ENCODE measurements at places on chromosomes 2 and 18. TPM values are rescaled to one million over a fixed set of nuclear protein-coding genes. Genes with fewer than 3 reads are reported as not detected.

- no peak for DNase-seq
These were observed 25.5 kb downstream of the RMC1 start for GRCh38 chr18:23528580-23529472.

GRCh38 chr2:109337221-109337620, 208.2 kb downstream of the SH3RF3 start:
- no peak for DNase-seq

DNA sequence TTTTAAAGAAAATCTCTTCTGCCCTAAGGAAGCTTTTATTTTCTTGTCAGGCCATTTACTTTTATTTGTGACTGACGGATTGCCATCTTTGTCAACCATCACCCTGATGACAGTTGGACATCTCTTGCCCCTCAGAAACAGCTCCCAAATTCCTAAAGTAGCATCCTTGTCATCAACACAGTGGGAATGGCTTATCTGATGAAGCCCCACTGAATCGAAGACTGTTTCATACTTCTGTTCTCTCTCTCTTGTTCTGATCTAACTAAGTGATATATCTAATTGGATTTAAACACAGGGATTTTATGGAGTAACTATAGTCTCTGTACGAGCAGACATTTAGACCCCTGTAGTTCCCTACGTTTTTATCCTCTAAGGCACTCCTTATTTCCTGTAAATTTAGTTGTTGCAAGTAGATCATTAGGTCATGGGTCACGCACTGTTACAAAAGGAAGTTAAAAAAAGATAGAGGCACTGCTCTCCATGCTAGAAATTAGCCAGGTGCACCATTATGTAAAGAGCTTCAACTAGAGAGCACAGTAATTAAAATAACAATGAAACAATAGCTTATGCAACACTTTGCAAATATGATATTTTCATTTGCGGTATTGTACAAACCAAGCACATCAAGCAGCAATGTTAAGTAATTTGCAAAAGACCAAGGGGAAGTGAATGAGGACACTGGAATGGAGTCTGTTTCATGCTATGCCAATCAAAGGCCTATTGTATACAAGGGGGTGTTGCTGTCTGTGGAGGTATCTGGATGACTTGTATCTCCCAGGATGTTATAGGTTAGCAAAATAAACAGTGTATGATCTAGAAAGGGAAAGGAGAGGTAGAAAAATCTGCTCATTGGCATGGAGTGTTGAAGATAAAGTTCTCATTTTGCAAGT, 284.7 kb downstream of the LRRTM1 start:
- DNase-seq, result no peak

- DNase-seq, result no peak
These were observed 401.4 kb downstream of the ALK start for GRCh38 chr2:29520001-29520400.

DNA sequence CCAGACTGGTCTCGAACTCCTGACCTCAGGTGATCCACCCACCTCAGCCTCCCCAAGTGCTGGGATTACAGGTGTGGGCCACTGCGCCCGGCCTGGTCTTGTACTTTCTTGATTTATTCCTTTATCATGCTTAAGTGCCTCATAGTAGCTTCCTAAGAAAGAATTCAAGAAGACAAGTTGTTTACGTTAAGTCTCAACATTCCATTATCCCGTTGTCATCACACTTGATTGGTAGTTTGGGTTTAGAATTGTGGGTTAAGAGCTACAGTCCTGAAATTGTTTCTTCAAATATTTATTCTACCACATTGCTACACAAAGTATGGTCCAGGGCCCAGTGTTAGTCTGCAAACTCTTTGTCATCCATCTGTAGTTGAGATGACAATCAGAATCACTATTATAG, 194.0 kb downstream of the VWC2L start:
- DNase-seq, result no peak

DNA sequence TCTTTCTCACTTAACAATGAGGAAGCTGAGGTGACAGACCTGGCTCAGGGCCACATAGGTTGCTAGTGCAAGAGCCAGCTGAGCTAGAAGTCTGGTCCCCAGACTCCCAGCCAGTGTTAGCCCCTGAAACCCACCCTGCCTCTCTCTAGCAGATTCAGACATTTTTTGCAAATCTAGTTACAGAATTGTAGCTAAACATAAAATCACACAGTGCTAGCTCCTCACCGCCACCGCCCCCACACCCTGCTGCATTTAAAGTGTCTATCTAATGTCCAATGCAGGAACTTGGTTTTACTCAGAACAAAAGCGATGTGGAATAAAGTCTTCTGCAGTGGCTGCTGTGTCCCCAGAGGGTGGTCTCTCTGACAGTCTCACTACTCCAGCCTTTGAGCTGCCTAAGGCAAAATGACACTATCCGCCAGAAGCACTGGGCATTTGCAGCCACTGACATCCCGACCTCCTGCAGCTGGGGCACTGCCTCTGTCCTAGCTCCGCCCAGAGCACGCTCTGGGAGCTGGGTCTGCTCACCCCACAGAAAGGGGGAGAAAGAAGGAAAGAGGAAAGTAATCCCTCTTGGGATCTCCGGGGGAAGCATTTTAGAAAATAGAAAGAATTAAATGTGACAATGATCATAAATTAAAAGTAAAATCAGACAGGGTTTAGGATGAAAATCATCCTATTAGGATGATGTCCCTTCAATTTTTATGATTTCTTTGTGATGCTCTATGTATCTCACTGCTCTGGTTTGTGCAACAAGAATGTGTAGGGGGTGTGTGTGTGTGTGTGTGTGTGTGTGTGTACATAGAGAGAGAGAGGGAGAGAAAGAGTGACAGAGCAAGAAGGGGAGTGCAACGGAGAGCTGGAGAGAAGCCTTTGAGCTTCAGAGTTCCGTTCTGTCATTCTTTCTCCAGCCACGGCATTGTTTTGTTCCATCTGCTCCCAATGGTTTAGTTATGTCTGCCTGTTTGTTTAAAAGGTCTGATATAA, 50.5 kb upstream of the ST8SIA3 start:
- DNase-seq, result no peak

DNA sequence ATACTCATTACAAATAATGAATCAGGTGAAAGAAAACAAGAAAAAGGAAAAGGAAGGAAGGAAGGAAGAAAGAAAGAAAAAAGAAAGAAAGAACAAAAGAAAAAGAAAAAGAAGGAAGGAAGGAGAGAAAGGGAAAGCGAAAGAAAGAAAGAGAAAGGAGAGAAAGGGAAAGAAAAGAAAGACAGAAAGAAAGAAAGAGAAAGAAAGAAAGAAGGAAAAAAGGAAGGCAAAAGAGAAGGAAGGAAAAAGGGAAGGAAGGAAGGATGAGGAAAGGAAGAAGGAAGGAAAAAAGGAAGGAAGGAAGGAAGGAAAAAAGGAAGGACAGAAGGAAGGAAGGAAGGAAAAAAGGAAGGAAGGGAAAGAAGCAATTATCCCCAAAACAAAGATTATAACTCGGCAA, 1460.4 kb upstream of the PIK3C3 start:
- no peak for DNase-seq

- DNase-seq, result no peak
These were observed 183.8 kb downstream of the DYSF start for GRCh38 chr2:71637168-71637567.

- DNase-seq, result no peak
These were observed 85.6 kb downstream of the MBP start for GRCh38 chr18:77046994-77047393.

DNA sequence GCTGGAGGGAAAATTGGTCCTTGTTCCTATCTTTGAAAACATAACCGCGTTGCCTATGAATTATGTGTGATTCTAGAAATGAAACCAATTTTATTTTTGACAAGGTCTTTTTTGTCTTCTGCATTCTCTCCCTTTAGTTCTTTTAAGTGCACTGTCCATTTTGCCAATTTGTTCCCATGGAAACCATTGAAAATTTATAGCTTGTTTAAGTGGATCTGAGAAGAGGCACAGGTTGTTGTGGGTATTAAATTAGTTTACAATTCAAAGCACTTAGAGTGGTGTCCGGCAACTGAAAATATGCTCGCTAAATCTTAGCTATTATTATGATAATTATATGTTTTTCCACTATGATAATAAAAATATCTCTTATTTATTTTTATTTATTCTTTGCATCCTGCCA, 107.5 kb upstream of the FSHR start:
- DNase-seq, result no peak

- DNase-seq, result no peak
These were observed 120.2 kb downstream of the MEIS1 start for GRCh38 chr2:66555091-66555490.

- DNase-seq, result no peak
These were observed 18.7 kb upstream of the RAPH1 start for GRCh38 chr2:203553784-203554183.

DNA sequence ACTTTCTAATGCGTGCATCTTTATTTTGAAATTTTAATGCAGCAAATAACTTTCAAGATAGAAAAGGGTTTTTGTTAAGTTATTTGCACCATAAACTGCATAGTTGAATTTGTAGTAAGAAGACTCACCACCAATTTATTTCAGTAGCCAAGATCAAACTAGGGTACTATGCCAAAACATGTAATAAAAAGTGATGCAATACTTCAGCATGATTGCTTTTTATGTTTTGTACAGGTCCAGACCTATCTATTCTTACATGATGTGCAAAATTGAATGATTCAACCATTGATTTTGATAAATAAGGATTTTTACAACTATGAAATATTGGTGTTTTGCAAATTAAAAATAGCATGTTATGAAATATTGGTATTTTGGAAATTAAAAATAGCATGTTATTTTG, 26.7 kb downstream of the AGPS start:
- no peak for DNase-seq

GRCh38 chr2:79009388-79009787, 16.1 kb upstream of the REG3G start:
- DNase-seq, result no peak

- DNase-seq, result no peak
These were observed 155.3 kb upstream of the MYO3B start for GRCh38 chr2:170022692-170023091.

- DNase-seq, result no peak
These were observed 38.0 kb downstream of the KYNU start for GRCh38 chr2:142915502-142915901.

DNA sequence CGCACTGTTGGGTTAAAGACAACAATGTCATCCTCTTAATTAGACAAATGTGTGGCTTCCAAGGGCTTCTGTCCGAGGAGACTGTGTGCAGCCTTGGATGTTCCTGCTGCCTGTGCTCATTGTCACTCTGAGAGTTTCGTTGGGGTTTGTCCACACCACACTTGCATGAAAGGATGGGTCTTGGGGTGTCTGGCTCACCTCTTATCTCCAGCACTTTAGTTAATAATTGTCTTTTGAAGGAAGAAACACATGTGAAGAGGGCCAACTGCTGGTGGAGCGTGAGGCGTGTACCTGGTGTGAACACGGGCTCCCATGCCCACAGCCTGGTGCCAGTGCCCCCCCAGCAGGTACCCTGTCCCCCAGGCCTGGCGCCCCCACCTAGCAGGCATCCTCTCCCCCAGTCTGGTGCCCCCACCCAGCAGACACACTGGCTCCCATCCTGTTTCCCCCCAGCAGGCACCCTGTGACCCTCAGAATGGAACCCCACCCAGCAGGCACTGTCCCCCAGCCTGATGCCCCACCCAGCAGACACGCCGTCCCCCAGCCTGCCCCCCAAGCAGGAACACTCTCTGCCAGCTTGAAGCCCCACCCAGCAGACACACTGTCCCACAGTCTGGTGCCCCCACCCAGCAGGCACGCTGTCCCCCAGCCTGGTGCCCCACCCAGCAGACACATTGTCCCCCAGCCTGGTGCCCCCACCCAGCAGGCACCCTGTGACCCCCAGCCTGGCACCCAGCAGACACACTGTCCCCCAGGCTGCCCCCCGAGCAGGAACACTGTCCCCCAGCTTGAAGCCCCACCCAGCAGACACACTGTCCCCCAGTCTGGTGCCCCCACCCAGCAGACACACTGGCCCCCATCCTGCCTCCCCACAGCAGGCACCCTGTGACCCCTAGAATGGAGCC, 96.3 kb upstream of the TMEM18 start:
- no peak for DNase-seq

GRCh38 chr2:46812361-46813019, 103.1 kb downstream of the MCFD2 start:
- peak; percentile 78 for DNase-seq

DNA sequence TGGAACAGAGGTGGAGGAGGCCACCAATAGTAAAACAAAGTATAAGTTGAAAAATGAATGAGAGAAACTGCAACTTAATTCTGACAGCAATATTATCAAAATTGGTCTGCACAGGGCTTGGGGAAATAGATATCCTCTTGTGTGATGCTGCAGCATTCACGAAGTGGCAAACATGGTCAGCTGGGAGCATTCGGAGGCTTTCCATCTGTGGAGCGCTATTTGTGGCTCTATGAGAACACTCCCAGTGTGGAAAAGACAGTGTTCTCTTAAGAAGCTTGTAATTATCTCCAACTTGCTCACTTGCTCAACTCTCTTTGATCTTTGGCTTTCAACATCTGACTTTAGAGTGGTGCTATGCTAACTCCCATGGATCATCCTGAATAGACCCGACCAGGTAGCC, 3.1 kb upstream of the FLACC1 start:
- no peak for DNase-seq

- DNase-seq, result peak; percentile 49
These were observed 582 bp downstream of the RIOK3 start for GRCh38 chr18:23453680-23454058.

COBLL1 gene
- 207 TPM for total RNA-seq

CTAGE1 gene
- total RNA-seq, result not detected

ILKAP gene
- total RNA-seq, result 67.4 TPM

CHRNG gene
- total RNA-seq, result not detected

SETBP1 gene
- total RNA-seq, result 51.0 TPM

CMPK2 gene
- 7.5 TPM for total RNA-seq

All from ureter (tissue), 1 donor.